ENCODE measurements at places on chromosomes 2 and 18. TPM values are rescaled to one million over a fixed set of nuclear protein-coding genes. Genes with fewer than 3 reads are reported as not detected.

- no peak for DNase-seq
Observed at GRCh38 chr2:111930875-111931274, 32.5 kb downstream of the MERTK start.

GRCh38 chr2:241728627-241729026 is 5.8 kb upstream of the D2HGDH start:
- no peak for DNase-seq

- DNase-seq: no peak
Observed at GRCh38 chr2:129255610-129256313, 723.7 kb upstream of the RAB6C start.

GRCh38 chr2:26555246-26556133 is 77.6 kb upstream of the OTOF start:
- peak; percentile 74 for DNase-seq

DNA sequence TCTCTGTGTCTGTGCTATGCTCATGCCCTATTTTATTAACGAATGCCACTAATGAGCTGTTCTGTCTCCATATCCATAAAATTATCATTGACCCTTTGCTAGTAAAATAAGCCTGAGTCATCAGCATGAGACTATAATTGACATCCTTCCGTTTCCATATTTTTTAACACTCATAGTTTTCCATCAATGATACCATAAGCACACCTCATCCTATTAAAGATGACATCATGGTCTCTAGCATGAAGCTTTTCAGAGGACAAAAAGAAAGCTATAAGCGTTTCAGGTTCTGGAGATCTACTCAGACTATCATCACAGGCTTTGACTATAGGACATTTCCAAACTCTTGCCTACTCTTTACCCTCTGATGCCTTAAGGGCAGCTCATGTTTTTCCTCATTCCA is 1.2 kb upstream of the DSC2 start:
- no peak for DNase-seq

GRCh38 chr2:100865816-100866460 is 46.0 kb downstream of the NPAS2 start:
- DNase-seq: peak; percentile 24

GRCh38 chr2:120914839-120915521 is 179.3 kb downstream of the GLI2 start:
- DNase-seq: peak; percentile 59

DNA sequence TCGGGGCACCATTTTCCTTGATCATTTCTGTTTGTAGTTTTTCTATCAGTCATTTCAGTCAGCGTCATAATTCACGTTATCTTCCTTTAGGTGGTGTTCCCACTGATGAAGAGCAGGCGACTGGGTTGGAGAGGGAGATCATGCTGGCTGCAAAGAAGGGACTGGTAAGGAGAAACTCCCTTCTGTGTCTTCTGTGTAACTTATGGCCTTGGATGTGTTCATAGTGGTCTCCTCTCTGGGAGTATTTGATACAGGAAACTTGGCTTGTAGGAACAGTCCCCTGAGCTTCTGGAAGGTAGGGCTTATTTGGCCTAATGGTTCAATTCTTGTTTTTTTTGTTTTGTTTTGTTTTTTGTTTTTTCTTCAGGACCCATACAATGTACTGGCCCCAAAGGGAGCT is 1.1 kb downstream of the COX5B start:
- DNase-seq: no peak

DNA sequence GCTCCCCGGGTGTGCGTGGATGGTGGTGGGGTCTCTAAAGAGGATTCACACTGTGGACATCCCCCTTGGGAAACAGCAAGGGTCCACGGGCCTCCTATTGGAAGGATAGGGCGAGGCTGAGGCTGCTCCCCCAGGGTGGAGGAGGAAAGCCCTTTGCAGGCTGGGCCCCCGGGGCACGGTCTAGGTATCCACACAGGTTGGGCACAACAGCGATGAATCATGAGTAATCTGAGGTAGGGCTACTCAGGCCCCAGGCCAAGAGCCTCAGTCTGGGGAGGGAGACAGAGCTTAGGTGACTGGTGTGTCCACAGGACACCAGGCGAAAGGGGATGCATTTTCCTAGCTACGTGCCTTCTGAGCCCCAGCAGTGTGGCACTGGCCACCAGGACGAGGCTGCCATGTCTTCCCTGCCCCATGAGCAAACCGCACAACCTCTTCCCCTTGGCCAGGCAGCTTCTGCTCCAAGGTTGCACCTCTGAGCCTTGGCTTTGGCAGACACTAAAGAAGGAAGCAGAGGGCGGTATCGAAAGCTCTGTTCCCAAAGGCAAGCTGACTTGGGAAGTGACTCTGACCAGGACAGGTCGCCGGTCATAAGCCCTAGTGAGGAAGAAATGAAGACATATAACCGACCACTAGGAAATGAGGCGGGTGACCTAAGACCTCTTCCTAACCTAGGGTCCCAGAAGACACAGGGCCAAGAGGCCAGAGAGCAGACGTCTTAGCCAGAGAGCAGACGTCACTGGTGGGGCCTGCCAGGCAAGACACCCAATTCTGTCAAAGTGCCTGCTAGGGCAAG is 14.6 kb upstream of the SEMA4C start:
- no peak for DNase-seq

DNA sequence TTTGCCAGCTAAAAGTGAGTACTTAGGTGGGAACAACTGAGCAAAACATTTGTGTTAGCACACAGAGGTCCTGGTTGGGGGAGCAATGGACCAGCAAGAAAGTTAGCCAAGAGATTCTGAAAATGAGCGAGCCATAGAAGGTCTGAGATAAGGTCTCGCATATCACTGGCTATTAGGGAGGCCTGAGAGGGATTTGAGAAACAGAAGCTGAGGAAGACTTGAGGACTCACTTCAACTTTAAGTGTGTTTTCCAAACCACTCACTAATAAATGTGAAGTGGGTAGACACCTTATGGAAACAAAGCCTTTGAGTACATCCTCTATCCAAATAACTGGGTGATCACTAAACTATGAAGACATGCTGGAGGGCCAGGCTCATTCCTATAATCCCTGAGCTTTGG is 958.5 kb downstream of the DPP10 start:
- DNase-seq: no peak

- no peak for DNase-seq
Observed at GRCh38 chr2:205369813-205370212, 312.5 kb upstream of the NRP2 start.

DNA sequence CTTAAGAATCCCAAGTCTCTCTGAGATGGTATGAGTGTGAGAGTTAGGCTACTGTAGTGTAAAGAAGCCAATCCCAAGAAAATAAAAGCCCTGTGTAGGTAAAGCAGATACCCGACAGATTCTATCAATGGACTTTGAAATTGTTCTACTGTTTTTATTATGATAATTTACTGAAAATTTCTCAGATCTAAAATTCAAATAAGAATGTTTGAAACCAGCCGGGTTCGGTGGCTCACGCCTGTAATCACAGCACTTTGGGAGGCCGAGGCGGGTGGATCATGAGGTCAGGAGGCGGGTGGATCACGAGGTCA is 208.3 kb upstream of the SPRED2 start:
- DNase-seq: no peak

- peak; percentile 73 for DNase-seq
Observed at GRCh38 chr2:28955467-28955866, 25.6 kb upstream of the TOGARAM2 start.

DNA sequence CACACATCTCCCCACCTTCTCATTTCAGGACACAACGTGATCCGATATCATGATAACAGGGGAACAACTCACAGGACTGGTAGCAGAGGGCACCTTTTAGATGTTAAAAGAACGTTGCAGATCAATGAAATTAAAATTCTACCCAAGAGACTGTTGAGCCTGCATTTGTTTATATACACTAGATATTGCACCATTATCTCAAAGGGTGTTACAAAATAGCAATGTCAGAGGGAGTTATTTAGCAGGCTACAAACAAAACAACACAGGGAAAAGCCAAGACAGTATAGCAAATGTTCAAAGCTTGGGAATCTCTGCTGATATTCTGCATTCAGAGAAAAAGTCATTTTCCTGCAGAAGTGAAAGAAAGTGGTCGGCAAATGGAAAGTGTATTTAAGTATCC is 139.5 kb downstream of the MYO5B start:
- DNase-seq: no peak

The FAP gene
- total RNA-seq: not detected

The CD8B gene
- total RNA-seq: not detected

The SKOR2 gene
- total RNA-seq: 0.18 TPM

The SPHKAP gene
- not detected for total RNA-seq

The SOX11 gene
- 48.9 TPM for total RNA-seq

The ADAM23 gene
- total RNA-seq: 18.1 TPM

The CNGA3 gene
- total RNA-seq: 0.33 TPM
